GM23248 (cell line): ENCODE measurements at places on chromosomes 1 and 21.

GRCh38 chr1:45682942-45683341 lies 3.4 kb downstream of the GPBP1L1 start:
- no peaks in the 10 kb centered on the region for H3K36me3 ChIP-seq
- H3K4me3 ChIP-seq = no peak overlapping the region
- H3K4me1 ChIP-seq = peaks cover 47% of the 10 kb centered on the region
- H3K27ac ChIP-seq = no peak overlapping the region

DNA sequence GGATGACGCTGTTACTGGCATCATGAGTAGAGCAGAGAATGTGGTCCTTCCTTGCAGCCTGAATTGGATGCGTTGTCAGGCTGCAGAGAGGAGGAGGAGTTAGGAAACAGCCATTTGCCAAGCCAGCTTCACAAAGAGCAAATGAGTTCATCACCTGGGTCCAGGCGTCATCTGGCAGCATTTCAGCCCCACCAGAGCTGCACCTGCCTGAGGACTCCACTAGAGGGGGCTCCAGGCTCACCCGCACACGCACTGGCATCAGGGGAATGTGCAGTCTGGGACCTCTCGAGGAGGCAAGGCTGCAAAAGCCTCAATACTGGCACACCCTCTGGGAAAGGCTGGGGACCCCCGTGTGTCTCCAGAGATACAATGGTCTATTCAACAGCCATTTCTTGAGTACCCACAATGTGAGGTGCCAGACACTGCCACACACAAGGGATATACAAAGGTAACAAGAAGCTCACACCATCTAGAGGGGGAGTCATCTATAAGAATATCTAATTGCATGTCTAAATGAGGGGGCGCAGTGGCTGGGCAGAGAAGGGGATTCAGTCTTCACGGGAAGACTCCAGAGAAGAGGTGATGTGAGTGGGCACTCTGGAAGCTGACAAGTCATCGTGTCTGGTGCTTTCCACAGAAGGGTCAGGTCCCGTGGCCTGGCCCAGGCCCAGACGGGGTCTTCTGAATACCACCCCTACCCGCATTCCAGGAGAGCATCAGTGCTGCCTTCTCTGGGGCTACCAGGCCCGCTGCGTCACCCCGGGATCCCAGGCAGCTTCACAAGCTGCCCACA lies 53.5 kb upstream of the CNTN2 start:
- no peaks in the 10 kb centered on the region for H3K27me3 ChIP-seq
- DNase-seq = peak; percentile 86
- no peak overlapping the region for H3K27ac ChIP-seq
- peaks cover 7% of the 10 kb centered on the region for H3K4me1 ChIP-seq
- no peak overlapping the region for H3K4me3 ChIP-seq

DNA sequence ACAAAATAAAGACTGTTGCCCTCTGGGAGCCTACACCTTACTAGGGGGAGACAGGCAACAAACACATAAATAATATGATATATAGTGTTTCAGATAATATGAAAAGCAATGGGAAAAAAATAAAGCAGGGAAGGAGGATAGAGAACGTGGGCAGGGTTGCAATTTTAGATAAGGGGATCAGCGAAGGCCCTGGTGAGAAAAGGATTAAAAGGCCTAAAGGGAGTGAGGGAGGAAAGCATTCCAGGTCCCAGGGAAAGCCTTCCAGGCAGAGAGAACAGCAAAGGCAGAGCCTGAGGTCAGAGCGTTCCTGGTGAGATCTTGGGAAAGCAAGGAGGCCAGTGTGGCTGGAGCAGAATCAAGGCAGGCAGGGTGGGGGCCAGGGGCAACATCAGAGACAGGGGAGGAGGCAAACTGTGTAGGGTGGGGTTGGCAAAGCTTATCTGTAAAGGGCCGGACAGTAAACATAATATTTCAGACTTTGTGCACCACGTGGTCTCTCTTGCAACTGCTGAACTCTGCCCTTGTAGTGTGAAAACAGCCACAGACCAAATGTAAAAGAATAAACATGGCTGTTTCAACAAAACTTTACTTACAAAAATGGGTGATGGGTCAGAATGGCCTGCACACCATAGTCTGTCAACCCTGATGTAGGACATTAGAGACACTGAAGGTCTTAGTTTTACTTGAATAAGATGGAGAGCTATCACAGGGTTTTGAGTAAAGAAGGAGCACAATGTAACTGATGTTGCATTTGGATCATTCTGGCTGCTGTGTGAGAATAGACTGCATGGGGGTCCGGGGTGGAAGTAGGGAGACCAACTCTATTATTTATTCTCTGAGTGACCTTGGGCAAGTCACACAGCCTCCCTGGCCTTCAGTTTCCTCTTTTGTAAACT lies 13.3 kb upstream of the CPT2 start:
- H3K27ac ChIP-seq = peak overlapping the region; percentile 58
- H3K27me3 ChIP-seq = no peaks in the 10 kb centered on the region
- H3K4me3 ChIP-seq = no peak overlapping the region
- DNase-seq = peak; percentile 71
- H3K36me3 ChIP-seq = no peaks in the 10 kb centered on the region
- peaks cover 53% of the 10 kb centered on the region for H3K4me1 ChIP-seq

DNA sequence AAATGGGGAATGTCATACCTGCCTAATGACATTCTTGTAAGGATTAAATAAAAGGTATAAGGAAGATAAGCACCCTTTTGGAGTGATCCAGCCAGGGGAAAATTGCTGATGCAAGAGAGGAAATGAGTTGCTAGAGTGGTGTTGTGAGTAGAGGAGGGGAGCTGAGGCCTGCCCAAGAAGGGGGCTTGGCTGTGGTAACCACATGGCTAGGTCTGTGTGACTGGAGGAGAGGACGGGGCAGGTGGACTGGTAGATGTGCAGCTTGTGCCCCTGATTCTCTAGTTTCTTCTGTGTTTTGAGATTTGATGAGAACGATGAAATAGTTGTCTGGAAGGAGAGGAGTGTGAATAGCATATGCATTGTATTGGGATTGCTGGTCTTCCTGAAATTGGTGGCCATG lies 6.6 kb downstream of the TXLNA start:
- no peaks in the 10 kb centered on the region for H3K27me3 ChIP-seq
- peaks cover 33% of the 10 kb centered on the region for H3K4me1 ChIP-seq
- H3K36me3 ChIP-seq = peaks cover 68% of the 10 kb centered on the region
- no peak for DNase-seq
- 0 out of 2 replicates have a peak overlapping the region, but pooled peaks have one; percentile 19 for H3K4me3 ChIP-seq

DNA sequence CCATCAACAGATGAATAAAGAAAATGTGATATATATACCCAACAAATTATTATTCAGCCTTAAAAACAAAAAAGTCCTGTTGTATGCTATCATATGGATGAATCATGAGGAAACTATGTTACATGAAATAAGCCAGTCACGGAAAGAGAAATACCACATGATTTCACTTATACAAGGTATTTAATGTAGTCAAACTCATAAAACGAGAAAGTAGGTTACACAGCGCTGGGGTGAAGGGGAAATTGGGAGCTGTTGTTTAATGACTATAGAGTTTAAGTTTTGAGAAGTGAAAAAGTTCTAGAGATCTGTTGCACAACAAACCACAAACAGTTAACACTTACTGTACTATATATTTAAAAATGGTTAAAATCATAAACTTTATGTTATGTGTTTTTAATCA lies 58.5 kb downstream of the SLC25A24 start:
- H3K27me3 ChIP-seq = no peaks in the 10 kb centered on the region
- H3K4me1 ChIP-seq = peaks cover 10% of the 10 kb centered on the region
- peak; percentile 23 for DNase-seq
- H3K4me3 ChIP-seq = no peak overlapping the region
- H3K27ac ChIP-seq = no peak overlapping the region

DNA sequence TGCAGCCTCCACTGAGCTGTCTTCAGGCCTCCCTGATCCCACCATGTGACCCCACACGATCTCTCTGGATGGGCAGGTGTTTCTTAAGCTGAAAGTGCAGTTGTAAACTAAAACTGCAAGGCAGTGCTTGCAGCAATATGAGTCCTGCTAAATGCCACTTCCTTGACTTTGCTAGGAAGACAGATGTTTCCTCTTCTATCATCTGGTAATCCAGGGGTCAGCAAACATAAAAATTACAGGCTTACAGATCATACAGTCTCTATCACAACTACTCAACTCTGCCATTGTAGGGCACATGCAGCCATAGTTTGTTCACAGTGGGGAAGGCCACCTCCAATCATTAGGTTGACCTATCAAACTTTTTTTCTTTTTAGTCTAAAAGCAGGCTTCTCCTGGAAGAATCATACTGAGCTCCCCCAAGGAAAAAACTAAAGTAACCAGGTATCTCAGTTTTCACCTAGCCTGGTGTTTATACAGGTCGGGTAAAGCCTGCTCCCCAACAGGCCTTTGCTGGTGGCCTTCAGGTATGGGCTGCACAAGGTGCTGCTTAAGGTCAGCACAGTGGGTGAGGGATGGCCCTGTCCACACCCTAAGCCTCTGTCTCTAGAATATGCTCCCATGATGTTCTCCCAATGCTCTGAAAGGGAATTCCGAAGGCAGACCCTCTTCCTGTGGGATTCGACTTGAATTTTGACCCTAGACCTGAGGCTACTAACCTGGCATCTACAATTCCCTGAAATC lies 10.8 kb downstream of the ABCA4 start:
- no peaks in the 10 kb centered on the region for H3K36me3 ChIP-seq
- DNase-seq = no peak
- H3K27ac ChIP-seq = no peak overlapping the region
- H3K4me1 ChIP-seq = no peaks in the 10 kb centered on the region
- H3K27me3 ChIP-seq = no peaks in the 10 kb centered on the region
- no peak overlapping the region for H3K4me3 ChIP-seq

DNA sequence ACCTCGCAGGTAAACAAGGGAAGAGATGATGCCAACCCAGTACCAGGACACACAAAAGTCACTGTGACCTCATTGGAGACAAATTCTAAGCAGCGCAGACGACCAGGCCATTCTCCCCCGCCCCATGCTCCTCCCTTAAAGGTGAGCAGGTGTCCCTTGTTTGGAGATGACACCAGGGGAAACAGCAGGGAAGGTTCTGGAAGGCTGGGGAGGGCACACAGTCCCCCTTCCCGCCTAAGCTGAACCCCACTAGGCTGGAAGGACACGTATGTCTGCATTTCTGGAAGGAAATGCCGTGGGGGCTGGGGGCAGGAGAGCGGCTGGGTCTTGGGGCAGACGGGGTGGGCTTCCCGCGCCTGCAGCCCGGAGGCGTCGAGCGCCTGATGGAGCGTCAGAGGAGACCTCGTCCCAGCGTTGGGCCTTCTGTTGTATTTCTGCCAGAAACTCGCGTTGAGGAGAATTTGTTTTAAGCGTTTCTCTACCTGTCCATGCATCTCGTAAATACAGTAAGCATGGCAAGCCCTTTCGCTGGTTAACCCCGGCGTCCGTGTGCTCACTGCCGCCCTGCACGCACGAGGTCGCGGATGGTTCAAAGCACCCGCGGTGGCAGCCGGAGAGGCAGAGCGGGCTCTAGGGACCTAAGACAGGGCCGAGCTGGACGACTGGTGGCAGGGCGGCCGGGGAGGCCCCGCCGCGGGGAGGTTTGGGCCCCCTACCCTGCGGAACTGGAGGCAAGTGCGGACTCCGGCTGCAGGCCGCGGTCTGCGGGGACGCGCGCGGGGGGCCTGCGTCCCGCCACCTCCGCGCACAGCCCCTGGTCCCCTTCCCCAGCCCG lies 1.2 kb upstream of the LHX4 start:
- H3K4me3 ChIP-seq = peak overlapping the region; percentile 63
- no peaks in the 10 kb centered on the region for H3K4me1 ChIP-seq
- H3K27me3 ChIP-seq = peaks cover 86% of the 10 kb centered on the region
- peak; percentile 40 for DNase-seq
- no peak overlapping the region for H3K27ac ChIP-seq

DNA sequence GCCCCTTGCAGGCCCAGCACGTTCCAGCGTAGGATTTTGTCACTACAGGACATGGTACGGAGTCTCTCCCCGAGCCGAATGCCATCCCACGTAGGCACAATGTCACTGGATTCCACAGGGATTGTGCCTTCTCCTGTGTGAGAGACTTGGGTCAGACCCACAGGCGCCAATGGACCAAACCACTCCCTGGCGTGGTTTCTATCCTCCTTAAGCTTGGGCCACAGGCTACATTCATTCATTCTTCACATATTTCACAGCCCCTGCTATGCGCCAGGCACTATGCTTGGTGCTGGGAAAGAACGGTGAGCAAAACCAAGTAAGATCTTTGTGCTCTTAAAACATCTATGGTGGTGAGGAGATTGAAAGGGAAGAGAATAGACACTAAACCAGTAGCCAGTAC lies 18.7 kb downstream of the CHRNB2 start:
- no peak overlapping the region for H3K4me3 ChIP-seq
- H3K4me1 ChIP-seq = no peaks in the 10 kb centered on the region
- no peak overlapping the region for H3K27ac ChIP-seq

DNA sequence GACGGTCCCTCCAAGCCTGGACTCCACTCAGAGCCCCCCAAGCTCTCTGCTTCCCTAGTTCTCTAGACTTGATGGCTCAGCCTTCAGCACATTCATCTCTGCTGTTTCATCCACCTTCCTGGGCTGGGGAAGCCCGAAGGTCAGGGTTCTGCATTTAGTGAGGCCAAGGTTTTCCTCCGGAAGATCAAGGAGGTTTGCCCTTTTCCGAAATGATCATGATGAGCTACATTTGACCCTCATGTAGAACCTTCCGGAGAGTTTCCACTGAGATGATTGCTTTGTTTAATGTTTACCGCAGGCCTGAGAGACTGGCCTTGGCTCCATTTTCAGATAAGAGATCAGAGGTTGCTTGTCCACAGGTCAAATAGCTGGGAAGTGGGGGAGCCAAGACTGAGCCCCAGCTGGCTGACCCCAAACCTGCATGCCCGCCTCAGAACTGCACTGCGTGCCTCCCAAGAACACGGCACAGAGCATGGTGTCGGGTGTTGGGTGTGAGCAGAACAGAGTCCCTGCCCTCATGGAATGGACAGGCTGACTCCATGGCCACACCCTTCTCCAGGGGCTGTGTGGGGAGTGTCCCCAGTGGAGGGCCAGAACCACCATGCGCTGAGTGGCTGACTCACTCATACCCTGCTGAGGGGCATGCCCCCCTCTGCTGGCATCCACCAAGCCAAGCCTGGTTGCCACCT lies 200.8 kb upstream of the TMEM51 start:
- H3K36me3 ChIP-seq = no peaks in the 10 kb centered on the region
- peaks cover 1% of the 10 kb centered on the region for H3K4me1 ChIP-seq
- no peaks in the 10 kb centered on the region for H3K27me3 ChIP-seq
- no peak overlapping the region for H3K4me3 ChIP-seq
- no peak overlapping the region for H3K27ac ChIP-seq

GRCh38 chr1:48670234-48671020 lies 106.3 kb downstream of the BEND5 start:
- no peaks in the 10 kb centered on the region for H3K4me1 ChIP-seq
- no peak for DNase-seq
- no peak overlapping the region for H3K4me3 ChIP-seq
- H3K27me3 ChIP-seq = no peaks in the 10 kb centered on the region

DNA sequence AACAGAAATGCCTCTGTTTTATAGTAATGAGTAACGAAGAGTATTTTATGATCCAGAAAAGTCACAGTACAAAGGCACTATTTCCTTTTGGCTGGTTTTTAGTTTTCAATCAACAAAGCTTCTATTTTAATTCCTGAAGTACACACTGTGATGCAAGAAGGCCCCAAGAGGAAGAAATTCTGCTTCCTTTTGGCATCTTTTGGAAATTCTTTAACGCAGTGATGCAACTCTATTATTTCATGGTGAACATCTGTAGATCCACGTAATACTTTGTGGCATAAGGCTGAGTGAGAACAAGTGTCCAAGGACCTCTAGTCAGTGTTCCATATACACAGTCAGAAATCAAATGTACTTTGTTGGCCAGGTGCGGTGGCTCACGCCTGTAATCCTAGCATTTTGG lies 137.5 kb downstream of the TGFB2 start:
- H3K36me3 ChIP-seq = no peaks in the 10 kb centered on the region
- H3K27ac ChIP-seq = peak overlapping the region; percentile 25
- peaks cover 51% of the 10 kb centered on the region for H3K4me1 ChIP-seq
- no peak overlapping the region for H3K4me3 ChIP-seq
- peak; percentile 79 for DNase-seq

- DNase-seq = no peak
- no peak overlapping the region for H3K27ac ChIP-seq
- no peak overlapping the region for H3K4me3 ChIP-seq
Observed at GRCh38 chr1:116316373-116316772, 56.7 kb upstream of the ATP1A1 start.
